Glomerular endothelial cell (primary cell): ENCODE measurements at places on chromosomes 16 and 17.

- no peak for DNase-seq
Observed at GRCh38 chr16:50015631-50016030, 9.4 kb upstream of the CNEP1R1 start.

DNA sequence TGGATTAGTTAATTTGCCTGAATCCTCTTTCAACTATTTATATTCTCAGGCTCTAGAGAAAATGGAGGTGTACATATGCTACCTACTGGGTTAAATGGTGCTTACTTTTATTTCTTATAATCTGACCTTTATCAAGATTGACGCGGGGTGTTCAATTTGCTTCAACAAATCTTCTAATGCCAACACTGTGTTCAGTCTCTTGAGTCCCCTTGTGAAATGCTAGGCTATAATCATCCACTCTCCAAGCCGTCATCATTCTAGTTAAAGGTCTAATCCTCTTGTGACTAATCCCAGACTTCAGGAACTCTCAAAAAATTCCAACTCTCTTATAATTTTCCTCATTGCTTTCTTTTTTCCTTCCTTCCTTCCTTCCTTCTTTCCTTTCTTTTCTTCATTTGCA is 1396.2 kb downstream of the CDH8 start:
- DNase-seq: no peak

- DNase-seq: peak; percentile 7
Observed at GRCh38 chr16:58684001-58684353, 593 bp downstream of the SLC38A7 start.

DNA sequence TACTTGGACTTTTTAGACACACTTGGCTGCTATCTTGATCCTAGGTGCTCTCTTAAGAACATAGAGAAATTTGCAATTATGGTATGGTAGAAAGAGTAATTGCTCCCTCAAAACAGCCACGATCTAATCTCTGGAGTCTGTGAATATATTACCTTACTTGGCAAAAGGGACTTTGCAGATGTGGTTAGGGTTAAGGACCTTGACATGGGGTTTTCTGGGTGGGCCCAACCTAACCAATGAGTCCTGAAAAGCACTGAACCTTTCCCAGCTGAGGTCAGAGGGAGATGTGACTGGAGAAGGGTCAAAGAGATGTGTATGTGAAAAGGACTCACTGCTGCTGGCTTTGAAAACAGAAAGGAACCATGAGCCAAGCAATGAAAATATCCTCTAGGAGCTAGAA is 26.7 kb upstream of the MED13 start:
- DNase-seq: no peak

DNA sequence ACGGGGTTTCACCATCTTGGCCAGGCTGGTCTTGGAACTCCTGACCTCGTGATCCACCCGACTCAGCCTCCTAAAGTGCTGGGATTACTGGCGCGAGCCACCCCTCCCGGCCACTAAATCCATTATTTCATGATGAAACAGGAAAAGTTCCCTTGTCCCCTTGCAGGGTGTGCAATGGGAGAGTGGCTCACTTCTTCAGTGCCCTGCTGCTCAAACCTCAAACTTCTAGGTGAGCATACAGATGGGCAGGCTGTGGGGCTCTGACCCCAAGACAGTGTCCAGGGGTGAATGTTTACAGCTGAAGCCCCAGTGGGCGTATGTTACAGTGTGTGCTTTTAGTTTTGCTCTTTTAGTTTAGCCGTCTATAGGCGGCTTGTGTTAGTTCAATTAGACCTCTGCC is 34.7 kb downstream of the GJC1 start:
- DNase-seq: no peak
